ENCODE measurements at places on chromosomes 4 and X.

- DNase-seq: no peak
Measured at GRCh38 chr4:83781434-83781833, 245.5 kb downstream of the GPAT3 start.

DNA sequence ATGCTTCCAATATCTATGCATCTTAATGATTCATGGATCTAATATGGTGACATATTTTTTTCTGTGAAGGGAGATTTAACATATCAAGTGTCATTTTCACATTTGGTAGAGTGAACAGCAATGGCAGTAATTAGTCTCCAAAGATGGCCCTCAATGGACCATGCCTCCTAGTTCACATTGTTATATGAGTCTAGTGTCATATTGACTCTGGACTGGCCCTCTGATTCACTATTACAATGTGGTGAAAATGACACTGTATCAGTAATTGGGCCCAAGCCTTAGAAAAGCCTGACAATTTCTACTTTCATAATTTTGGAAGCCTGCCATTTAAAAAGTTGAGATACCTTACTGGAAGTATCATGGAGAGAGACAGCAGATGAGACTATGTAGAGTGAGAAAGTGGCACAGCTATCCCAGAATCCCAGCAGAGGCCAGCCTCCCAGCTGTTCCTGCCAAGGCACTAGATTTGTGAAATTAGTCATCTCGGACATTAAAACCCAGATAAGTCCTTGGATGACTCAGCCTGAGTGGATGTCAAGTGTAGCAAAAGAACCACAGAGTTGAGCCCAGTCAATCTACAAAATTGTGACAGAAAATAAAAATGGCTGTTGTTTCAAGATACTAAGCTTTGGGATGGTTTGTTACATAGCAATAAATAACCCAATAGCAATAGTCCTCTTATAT lies 68.4 kb downstream of the ARHGEF38 start:
- DNase-seq: no peak

- DNase-seq: no peak
Measured at GRCh38 chr4:125952631-125953030, 637.9 kb downstream of the FAT4 start.

DNA sequence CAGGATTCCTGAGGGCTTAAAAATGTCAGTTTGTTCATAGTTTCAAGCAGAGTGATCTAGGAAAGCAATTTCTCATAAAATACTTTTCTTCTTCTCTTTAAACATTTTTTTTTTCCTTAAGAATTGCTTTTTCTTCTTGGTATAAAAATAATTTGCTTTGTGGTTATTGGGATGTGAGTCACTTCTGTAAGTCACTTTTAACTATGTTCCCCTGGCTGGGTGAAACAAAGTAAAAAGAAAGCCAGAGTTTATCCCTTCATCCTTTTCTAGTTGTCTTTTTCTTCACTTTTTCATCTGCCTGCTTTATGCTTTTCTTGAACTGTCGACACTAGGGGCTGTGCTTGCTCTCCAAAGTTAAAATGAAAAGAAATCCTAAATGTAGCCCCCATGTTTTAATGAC lies 33.5 kb downstream of the ARSJ start:
- no peak for DNase-seq

- no peak for DNase-seq
Measured at GRCh38 chrX:110182362-110182761, 135.5 kb downstream of the AMMECR1 start.

GRCh38 chr4:123966990-123967769 lies 570.6 kb downstream of the SPRY1 start:
- no peak for DNase-seq

- no peak for DNase-seq
Measured at GRCh38 chr4:72994670-72995069, 74.8 kb downstream of the COX18 start.

DNA sequence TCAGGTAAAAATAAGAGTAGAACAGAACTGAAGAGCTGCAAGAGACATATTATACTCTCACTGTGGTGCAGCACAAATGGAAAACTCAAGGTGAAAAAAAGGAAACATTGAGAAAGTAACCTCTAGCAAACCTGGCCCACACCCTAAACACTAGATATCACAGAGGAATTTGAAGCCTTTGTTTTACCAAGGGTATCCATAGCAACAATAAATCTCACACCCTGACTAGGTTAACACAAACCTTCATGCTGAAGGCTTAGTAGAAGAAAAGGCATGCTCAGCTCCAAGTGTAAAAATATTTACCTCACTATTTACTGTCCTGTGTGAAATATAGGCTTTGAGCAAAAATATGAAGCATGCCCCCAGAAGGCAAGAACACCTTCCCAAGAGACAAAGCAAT lies 61.9 kb upstream of the TAB3 start:
- no peak for DNase-seq

GRCh38 chr4:17962171-17962570 lies 59.4 kb downstream of the LCORL start:
- DNase-seq: no peak

GRCh38 chrX:76172325-76172893 lies 453 bp upstream of the PBDC1 start:
- DNase-seq: no peak

DNA sequence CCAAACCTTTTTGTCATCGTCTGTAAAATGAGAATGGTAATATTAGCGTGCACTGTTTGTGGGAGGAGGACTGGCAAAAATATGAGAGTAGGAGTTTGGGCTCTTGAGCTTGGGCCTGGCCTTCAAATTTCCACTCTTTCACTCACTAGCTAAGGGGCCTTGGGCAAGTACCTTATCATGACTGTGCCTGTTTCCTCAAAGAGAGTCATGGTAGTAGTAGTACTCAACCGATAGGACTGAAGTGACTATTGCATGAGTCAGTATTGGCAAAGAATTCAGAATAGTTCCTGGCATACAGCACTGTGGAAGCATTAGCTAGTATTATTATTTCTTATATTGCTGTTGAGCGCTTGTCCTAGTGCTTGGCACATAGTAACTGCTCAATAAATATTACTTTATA lies 16.0 kb upstream of the RBM3 start:
- DNase-seq: no peak

- DNase-seq: no peak
Measured at GRCh38 chr4:9918484-9918883, 102.8 kb downstream of the SLC2A9 start.

DNA sequence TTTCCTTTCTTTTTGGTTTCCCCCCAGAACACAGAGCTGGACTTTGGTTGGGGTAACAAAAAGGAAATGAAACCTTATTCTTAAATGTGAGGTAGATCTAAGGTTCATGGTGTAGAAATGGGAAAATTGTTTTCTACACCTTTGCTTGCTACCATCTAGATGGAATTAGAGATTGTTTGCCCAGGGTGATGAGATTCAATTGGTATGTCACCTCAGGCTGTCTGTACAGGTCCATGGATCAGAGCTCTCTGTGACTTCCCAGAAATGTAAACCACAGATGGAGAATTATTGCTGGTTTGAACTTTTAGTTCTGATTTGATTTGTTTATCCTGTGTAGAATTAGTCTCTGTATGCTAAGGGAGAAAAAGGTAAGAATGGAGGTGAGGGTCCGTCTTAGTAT lies 146.7 kb downstream of the PCDH7 start:
- DNase-seq: no peak

DNA sequence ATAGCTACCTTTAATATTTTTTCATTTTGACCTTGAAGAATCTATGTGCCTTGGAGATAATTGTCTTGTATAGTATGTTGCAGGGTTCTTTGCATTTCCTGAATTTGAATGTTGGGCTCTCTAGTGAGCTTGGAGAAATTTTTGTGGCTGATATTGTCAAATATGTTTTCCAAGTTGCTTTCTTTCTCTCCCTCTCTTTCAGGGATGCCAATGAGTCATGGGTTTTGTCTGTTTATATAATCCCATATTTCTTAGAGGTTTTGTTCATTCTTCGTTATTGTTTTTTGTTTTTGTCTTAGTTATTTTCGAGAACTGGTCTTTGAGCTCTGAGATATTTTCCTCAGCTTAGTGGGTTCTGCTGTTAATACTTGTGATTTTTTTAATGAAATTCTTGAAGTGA lies 20.7 kb downstream of the RAB40AL start:
- DNase-seq: no peak

DNA sequence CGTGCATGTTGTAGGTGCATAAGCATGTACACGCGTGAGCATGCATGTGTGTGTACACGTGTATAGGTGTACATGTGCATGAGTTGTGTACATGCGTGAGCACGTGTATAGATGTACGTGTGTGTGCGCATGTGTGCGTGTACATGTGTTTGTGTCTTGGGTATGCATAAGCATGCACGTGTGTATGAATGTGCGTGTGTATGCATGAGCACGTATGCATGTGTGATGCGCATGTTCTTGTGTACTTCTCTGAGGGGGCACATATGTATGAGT lies 9.0 kb downstream of the NAT8L start:
- no peak for DNase-seq

GRCh38 chr4:184066584-184067300 lies 150.9 kb downstream of the ENPP6 start:
- DNase-seq: no peak

DNA sequence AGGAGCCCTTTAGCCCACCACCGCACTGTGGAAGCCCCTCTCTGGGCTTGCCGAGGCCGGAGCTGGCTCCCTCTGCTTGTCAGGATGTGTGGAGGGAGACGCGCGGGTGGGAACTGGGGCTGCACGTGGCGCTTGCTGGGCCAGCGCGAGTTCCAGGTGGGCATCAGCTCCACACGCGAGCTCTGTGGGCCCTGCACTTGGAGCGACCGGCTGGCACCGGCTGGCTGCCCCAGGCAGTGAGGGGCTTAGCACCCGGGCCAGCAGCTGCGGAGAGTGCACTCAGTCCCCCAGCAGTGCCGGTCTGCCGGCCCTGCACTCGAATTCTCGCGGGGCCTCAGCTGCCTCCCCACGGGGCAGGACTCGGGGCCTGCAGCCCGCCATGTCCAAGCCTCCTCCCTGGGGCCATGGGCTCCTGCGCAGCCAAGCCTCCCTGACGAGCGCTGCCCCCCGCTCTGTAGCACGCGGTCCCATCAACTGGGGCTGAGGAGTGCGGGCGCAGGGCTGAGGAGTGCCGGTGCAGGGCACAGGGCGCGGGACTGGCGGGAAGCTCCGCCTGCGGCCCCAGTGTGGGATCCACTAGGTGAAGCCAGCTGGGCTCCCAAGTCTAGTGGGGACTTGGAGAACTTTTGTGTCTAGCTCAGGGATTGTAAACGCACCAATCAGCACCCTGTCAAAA lies 93.6 kb downstream of the DTHD1 start:
- no peak for DNase-seq

DNA sequence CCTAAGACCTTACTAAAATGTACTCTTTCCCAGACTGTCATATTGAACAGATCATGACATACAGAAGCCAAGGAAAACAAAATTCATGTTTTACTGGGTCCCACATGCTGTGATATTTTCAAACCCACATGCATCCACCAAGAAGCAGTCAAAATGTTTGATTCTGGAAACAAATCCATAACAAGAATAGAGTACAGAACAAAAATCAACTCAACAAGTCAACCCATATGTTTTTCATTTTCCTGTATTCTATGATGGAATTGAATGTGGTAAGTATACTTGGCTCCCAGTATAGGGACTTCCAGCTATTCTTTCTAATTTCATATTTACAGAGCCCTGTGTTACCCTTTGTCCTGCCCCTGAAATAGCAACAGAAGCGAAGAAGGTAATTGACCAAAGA lies 106.8 kb downstream of the COL25A1 start:
- DNase-seq: no peak

GRCh38 chrX:15916704-15917084 lies 62.1 kb upstream of the AP1S2 start:
- no peak for DNase-seq

DNA sequence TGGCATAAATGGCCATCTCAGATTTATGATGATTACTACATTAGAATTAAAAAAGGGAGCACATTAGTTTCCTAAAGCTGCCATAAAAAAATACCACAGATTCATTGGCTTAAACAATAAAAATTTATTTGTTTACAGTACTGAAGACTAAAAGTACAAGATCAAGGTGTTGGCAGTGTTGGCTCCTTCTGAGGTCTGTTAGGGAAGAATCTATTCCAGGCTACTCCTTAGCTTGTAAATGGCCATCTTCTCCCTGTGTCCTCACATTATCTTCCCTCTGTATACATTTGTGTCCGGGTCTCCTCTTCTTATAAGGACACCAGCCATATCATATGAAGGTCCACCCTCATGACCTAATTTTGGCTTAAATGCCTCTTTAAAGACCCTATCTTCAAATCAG lies 341.0 kb downstream of the SLC7A11 start:
- no peak for DNase-seq

GRCh38 chr4:23332313-23332712 lies 557.5 kb downstream of the PPARGC1A start:
- DNase-seq: no peak

GRCh38 chr4:162707962-162708361 lies 458.7 kb downstream of the NAF1 start:
- no peak for DNase-seq

DNA sequence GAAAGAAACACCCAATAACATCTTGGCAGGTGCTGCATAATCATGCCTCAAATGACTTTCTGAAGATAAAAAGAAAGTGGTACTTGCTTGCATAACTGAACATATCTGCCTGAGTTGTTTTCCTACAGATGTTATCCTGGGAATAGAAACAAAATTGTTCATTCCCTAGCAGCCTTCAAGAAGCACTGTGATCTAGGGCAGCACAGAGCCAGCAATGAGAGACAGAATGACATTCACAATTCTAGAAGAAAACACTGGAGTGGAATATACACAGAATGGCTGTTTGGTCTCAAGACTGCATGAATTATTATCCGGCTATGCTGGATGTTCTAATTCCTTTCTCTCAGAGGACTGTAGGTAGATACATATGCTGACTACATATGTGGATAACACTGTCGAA lies 790.9 kb downstream of the PDHA2 start:
- no peak for DNase-seq

GRCh38 chr4:117327491-117327890 lies 242.1 kb upstream of the TRAM1L1 start:
- no peak for DNase-seq

DNA sequence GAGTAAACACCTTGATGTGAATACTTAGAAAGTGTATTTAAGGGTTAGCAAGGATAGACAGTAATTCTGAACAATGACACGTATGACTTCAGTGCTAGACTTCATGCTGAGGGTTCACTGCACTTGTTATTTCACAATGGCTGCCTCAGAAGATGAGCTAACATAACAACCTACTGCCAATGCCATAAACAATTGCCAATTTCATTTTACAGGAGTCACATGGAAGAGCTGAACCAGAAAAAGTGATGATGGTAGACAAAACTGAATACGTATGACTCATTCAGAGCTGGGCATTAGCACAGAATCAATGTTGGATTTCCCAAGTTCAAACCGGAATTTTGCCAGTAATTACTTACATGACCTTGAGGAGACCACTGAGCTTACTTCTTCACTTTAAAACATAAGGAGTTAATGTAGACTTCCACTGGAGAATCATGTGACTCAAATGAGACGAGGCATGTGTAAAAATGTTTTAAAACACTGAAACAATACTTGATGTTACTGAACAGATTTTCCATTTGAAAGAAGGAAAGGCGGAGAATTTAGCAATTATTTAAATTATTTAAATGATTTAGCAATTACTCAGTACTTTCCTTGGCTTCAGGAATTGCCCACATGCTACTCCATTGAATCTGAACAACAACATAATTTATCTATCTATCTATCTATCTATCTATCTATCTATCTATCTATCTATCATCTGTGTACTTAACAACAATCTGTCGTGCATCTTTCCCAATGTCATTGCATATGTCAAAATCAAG lies 868.5 kb upstream of the SLIT2 start:
- DNase-seq: no peak
